ENCODE measurements at places on chromosomes 2 and 18.

DNA sequence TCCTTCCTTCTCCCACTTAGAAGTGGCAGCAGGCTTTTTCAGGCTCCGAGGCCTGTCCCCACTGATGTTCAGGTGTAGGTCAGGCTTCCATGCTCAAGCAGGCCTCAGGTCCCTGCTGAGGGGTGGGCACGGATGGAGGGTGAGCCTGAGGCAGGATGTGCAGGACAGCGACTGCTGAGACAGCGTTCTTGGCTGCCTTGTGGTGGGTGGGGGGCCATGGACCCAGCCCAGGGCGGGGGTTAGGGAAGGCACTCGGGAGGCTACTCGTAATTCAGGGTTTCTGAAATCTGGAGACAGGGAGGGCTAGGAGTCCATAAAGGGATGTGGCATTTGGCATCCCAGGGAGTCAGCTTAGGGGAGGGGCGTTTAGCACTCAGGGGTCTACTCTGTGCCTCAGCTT, 30.3 kb downstream of the COLEC11 start:
- no peak for DNase-seq

GRCh38 chr18:50578651-50579050, 18.8 kb downstream of the MAPK4 start:
- DNase-seq = no peak

DNA sequence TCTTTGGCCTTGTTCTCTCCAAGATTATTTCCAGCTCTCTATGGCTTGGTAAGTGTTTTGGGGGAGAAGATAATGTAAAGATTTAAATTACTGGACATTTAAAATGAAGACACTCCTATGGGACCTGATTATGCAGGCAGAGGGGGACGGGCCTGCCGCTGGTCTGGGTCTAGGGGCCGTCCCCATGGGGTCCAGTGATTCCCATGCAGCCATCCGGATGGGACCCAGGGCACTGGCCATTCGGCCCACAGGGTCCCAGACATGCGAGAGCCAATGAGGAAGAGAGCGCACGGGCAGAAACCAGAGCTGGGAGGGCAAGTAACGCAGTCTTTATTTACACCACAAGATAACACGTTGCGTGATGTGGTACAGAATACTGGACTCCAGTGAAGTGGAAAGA, 200.0 kb downstream of the TWIST2 start:
- no peak for DNase-seq

DNA sequence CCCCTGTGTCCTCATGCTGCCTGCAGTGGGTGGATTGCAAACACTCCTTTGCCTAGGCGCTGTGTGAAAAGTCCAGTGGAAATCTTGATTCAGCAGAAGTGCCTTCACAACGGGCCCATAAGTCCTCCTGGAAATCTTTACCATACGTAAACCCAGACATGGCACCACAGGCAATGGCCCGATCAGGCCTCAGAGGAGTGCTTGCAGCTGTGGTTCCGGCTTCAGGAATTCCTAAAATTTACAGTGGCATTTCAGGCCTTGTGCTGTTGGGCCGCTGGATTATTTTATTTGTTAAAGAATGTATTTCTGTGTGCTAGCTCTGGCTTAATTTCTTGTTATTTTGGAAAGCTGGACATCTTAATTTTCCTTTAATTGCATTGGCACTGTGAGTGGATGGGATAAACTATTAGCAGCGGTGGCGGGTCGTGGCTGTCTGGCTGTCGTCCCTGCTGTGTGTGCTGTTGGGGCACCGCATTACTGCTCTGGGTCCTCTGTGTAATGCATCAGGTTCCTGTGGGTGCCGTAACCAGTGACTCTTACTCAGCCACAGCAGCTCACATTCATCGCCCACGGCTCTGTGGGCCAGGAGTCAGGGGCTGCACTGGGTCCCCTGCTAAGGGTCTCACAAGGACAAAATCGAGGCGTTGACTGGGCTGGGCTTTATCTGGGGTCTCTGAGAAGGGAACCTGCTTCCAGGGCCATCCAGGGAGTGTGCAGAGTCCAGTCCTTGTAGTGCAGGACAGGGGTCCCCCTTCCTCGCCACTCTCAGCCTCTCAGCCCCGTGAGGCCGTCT, 73.1 kb downstream of the RTP5 start:
- no peak for DNase-seq

DNA sequence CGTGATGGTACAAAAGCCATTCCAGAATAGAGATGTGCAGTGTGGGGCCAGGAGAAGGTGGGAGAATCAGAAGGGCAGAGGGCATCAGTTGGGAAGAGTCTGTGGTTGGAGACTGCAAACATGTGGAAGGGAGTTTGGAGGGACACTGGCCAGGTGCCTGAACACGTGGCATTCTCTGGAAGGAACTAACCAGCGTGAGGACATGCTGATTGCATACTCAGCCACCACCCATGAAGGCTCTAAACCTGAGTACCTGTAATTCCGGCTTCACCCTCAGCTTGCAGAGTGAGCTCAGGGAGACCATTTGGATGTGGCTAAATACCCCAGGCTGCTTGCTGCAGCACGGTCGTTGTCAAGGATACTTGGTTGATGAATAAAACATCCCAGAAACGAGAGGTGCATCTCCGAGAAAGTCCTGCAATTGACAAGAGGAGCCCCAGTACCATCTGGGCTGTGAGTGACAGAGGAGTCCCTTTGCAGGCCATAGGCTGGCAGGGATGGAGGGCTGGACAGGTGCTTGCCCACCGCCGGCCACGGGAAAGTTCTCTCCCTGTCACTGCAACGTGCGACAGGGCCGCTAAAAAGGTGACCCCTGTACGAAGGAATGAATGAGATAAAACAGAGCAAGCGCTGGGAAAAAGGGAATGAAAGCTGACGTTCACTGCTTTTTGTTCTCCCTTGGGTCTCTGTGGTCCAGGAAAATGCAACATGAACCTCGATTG, 5.0 kb downstream of the ACKR3 start:
- no peak for DNase-seq

- no peak for DNase-seq
Measured at GRCh38 chr18:63348508-63349136, 18.4 kb downstream of the KDSR start.

DNA sequence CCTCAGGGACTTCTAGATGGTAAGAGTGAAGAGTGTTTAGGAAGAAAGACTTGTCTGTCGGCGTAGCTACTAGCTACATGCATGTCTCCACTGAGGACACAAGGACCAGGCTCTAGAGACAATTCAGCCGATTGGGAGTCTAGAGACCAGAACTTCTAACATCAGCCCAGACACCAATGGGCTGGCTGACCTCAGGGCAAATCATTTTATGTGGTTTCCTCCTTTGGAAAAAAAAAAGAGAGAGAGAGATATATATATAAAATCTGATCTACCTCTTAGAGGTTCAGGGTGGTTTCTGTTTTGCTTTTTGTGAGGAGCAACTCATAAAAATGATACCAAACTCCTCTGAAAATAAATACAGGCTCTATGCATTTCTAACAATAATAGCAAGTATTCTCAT, 212.8 kb downstream of the BCL2 start:
- no peak for DNase-seq

DNA sequence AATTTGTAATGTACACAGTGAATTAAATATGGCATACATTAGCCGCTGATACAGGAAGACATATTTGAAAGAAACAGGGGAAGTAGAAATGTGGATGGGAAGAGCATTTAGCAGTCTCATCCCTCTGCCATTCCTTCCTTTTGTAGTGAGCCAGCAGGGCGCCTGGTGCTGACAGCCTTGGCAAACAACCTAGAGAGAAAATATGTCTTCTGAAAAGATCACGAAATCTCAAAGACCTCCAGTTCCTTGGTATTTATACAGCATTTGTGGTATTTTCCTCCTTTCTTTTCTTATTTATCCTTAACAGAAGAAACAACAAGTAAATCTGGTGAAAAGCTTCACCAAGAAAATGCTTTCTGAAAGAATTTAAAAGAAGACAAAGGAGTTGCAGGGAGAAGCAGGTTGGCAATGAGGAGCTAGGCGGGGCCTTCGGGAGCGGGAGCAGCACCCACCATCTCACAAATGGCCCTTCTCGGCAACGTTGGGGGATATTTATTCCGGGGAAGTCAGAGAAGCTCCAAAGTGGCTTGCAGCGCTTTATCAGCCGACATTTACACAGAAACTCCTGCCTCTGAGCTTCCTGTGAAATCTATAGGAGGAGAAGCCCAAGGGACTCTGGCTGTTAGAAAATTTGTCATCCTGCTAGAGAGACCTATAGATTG, 406.1 kb upstream of the NRP2 start:
- no peak for DNase-seq

DNA sequence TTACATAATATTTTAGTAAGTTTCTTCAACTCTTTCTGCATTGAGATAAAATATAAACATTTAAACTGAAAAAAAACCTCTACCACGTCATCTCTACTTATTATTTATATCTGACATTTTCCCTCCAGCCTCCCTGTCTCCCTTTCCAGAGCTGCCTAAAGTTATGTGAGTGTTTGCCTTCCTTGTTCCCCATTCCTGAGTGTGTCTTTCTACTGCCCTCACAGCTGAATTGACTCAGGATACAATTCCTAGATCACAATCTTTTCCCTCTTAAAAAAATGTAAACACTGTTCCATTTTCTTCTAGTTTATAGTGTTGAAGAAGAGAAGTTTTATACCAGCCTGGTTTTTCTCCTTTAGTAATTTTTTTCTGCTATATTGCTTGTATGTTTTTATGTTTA, 5.3 kb downstream of the TRPM8 start:
- DNase-seq = no peak

DNA sequence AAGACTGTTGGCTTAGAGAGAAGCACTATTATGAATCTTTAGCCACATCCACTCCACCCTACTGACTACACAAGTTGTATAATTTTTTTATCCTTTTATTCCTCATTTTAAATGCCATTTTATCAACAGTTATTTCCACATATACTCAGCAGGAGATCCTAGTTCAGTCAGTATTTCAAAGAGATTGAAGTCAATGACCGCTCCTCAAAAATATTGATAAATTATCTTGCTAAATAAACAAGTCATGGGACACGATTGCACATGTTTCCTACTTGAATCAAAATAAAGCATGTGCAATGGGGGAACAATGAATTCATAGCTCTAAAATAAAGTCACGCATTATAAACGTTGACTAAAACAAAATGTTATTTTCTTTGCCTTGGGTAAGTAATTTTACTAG, 496.5 kb downstream of the LRRTM4 start:
- no peak for DNase-seq

Measured in cortex of kidney (tissue), 1 donor.